Thyroid gland (tissue), 4 donors: ENCODE measurements at places on chromosomes 3 and 15. TPM values are rescaled to one million over a fixed set of nuclear protein-coding genes. Genes with fewer than 3 reads are reported as not detected.
A peak's percentile ranks its signal among the peaks of the same experiment; 100 is the strongest.

SLC2A2 gene
- not detected for total RNA-seq

GRCh38 chr3:21694506-21694905 lies 56.5 kb downstream of the ZNF385D start:
- H3K27me3 ChIP-seq: no peaks in the 10 kb centered on the region
- DNase-seq: no peak
- H3K36me3 ChIP-seq: no peaks in the 10 kb centered on the region

GRCh38 chr3:155161640-155162292 lies 81.6 kb downstream of the MME start:
- no peaks in the 10 kb centered on the region for H3K27me3 ChIP-seq
- no peak for DNase-seq
- no peaks in the 10 kb centered on the region for H3K36me3 ChIP-seq

CHL1 gene
- 3.1 TPM for total RNA-seq

DNA sequence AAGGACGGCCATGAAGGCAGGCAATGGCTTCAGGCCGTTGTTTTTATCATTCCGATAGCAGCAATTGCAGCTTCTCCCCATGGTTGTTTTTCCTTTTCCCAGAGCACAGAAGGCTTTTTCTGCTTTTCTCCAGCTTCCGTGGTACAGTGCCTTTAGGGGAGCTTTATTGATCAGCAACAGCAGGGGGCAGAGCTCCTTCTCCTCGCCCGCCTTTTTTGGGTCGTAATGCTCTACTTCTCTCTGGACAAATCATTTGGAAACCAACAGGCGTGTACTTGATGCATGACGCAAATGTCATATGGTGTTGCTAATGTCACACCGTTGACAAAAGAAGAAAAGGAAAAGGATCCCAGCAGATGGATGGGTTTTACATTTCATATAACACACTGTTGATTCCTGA lies 79.7 kb upstream of the SNRK start:
- no peaks in the 10 kb centered on the region for H3K27me3 ChIP-seq
- no peak overlapping the region for H3K4me3 ChIP-seq
- H3K4me1 ChIP-seq: no peaks in the 10 kb centered on the region
- no peaks in the 10 kb centered on the region for H3K36me3 ChIP-seq
- no peak overlapping the region for H3K27ac ChIP-seq
- no peak for DNase-seq

DNA sequence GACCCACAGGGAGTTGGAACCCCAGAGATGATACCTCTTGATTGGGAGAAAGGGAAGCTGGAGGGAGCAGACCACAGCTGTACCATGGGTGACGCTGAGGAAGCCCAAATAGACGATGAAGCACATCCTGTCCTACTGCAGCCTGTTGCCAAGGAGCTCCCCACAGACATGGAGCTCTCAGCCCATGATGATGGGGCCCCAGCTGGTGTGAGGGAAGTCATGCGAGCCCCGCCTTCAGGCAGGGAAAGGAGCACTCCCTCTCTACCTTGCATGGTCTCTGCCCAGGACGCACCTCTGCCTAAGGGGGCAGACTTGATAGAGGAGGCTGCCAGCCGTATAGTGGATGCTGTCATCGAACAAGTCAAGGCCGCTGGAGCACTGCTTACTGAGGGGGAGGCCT lies 201.1 kb downstream of the AKAP13 start:
- H3K27me3 ChIP-seq: no peaks in the 10 kb centered on the region
- peaks cover 71% of the 10 kb centered on the region for H3K4me1 ChIP-seq
- peaks cover 11% of the 10 kb centered on the region for H3K36me3 ChIP-seq
- peak overlapping the region; percentile 87 for H3K27ac ChIP-seq
- H3K4me3 ChIP-seq: no peak overlapping the region
- peak; percentile 28 for DNase-seq

GRCh38 chr3:160779040-160779439 lies 23.0 kb downstream of the PPM1L start:
- no peaks in the 10 kb centered on the region for H3K36me3 ChIP-seq
- H3K27me3 ChIP-seq: no peaks in the 10 kb centered on the region
- H3K4me3 ChIP-seq: no peak overlapping the region
- no peak overlapping the region for H3K27ac ChIP-seq

DNA sequence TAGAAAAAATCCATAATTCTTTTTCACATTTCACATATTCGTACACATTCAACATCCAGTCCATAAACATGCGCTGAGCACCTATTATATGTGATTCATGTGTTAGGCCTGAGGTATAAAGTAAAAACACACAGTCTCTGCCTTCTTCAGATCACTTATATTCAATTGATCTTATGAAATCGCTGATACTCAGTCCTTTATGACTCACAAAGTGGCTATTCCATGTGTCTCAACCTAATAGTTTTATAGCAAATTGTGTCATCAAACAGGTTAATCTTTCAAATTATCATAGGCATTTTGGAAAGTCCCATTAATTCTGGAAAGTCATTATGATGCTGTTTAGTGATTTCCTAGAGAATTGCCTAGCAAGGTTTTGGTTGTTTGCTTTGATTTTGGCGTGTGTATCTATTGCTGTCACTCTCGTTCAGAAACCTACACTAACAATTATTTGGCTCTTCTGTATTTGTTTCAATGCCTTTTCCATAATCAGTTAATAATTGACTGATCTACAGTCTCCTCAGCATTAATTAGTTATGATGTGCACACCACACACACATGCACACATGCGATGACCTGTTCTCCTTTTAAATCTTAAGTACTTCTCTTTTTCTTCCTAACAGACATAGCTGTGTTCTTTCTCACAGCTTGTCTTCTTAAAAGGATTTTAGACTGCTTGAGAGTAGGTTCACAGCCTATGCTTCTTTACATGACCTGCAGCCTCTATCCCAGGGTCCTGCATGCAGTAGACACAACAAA lies 353.1 kb downstream of the MECOM start:
- H3K27me3 ChIP-seq: no peaks in the 10 kb centered on the region
- no peak overlapping the region for H3K27ac ChIP-seq
- DNase-seq: no peak
- no peaks in the 10 kb centered on the region for H3K4me1 ChIP-seq
- H3K36me3 ChIP-seq: no peaks in the 10 kb centered on the region

DNA sequence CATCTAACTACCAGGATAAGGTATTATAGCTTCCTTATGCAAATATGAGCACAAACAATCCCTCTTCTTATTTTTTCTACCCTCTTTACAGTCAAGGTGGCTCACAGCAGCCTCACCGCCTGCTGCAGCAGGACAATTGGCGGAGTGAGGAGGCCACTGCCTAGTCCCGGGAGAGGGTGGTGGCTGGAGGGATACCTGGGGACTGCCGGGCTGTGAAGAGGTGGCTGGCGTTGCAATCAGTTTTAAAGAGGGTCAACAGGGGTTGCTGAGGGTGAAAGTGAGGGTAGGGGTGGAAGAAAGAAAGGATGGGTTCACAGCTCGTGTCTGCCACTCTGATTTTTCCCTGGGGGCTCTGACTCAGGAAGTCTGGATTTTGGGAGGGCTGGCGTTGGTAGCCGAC lies 105.1 kb upstream of the SLC6A6 start:
- H3K27me3 ChIP-seq: no peaks in the 10 kb centered on the region
- H3K4me1 ChIP-seq: peaks cover 7% of the 10 kb centered on the region
- no peaks in the 10 kb centered on the region for H3K36me3 ChIP-seq
- H3K4me3 ChIP-seq: no peak overlapping the region
- H3K27ac ChIP-seq: no peak overlapping the region

C3orf20 gene
- not detected for total RNA-seq

DNA sequence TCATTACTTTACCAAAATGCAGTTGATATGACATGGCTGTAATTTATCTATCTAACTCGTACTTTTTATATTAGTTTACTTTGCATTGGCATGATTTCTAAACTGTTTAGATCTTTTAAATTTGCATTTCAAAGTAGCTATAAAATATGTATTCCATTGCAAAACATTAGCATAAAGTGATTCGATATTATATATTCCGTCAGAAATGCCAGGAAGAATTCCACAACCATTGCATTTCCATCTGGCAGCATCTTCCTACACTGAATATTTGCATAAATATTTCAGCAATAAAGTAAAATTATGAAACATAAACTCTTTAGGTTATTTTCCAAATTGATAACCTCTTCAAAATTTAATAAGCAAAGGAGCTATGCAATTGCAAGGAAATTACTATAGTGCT lies 546.6 kb downstream of the MFSD1 start:
- no peak for DNase-seq
- no peaks in the 10 kb centered on the region for H3K27me3 ChIP-seq
- no peaks in the 10 kb centered on the region for H3K4me1 ChIP-seq

DNA sequence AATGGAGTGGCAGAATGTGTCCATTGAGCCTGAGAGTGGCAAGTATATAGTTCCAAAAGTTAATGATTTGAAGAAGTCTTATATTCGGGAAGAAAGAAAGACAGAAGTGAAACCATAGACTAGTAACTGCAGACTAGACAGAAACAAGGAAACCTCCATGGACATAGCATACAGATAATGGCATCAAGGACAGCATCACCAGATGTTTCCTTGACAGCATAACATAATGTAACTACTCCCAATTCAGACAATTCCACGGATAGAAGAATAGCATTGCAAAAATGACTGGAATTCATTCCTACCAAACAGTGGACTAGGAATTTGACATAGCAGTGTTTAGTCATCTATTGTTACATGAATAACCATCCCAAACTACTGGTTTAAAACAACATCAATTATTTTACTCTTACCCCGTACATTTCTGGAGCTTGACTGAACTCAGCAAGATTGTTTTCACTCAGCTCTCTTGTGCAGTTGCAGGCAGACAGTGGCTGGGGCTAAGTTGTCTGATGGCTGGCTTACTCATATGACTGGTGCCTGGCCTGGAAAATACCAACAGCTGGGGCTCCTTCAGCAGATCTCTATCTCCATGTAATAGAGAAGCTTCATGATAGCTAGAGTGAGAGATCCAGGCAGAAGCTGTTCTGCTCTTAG lies 109.7 kb upstream of the GADL1 start:
- DNase-seq: no peak
- no peak overlapping the region for H3K4me3 ChIP-seq
- H3K36me3 ChIP-seq: no peaks in the 10 kb centered on the region
- H3K27ac ChIP-seq: no peak overlapping the region
- no peaks in the 10 kb centered on the region for H3K27me3 ChIP-seq
- no peaks in the 10 kb centered on the region for H3K4me1 ChIP-seq

DNA sequence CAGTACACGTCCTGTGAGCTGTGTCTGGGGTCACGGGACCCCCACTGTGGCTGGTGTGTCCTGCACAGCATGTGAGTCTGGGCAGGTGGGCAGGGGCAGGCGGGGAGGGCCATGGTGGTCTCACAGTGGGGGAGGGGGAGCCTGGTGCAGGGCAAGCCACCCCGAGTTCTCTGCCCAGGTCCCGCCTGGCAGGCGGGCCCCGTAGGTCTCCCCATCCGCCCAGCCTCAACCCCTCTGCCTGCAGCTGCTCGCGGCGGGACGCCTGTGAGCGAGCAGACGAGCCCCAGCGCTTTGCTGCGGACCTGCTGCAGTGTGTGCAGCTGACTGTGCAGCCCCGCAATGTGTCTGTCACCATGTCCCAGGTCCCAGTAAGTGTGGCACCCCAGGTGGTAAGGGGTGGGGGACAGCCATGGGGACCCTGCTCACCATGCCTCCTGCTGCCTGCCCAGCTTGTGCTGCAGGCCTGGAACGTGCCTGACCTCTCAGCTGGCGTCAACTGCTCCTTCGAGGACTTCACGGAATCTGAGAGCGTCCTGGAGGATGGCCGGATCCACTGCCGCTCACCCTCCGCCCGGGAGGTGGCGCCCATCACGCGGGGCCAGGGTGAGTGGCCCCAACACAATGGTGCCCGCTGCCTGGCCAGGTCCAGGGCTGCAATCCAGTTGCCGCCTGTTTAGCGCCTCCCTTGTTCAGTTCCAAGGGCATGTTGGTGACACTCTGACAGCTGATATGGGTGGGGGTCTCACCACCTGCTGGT lies 21.9 kb downstream of the PLXNA1 start:
- no peak overlapping the region for H3K4me3 ChIP-seq
- no peak overlapping the region for H3K27ac ChIP-seq
- no peaks in the 10 kb centered on the region for H3K27me3 ChIP-seq
- peaks cover 16% of the 10 kb centered on the region for H3K4me1 ChIP-seq
- H3K36me3 ChIP-seq: no peaks in the 10 kb centered on the region

EBLN2 gene
- 9.3 TPM for total RNA-seq

PPIB gene
- 1,602 TPM for total RNA-seq

- H3K4me1 ChIP-seq: no peaks in the 10 kb centered on the region
- no peaks in the 10 kb centered on the region for H3K36me3 ChIP-seq
- H3K4me3 ChIP-seq: no peak overlapping the region
- H3K27ac ChIP-seq: no peak overlapping the region
These were observed 32.1 kb downstream of the BUB1B start for GRCh38 chr15:40192942-40193341.

- no peak overlapping the region for H3K27ac ChIP-seq
- no peaks in the 10 kb centered on the region for H3K4me1 ChIP-seq
- no peak for DNase-seq
- no peak overlapping the region for H3K4me3 ChIP-seq
- no peaks in the 10 kb centered on the region for H3K27me3 ChIP-seq
- no peaks in the 10 kb centered on the region for H3K36me3 ChIP-seq
These were observed 163.8 kb upstream of the CMC1 start for GRCh38 chr3:28077572-28077971.

DNA sequence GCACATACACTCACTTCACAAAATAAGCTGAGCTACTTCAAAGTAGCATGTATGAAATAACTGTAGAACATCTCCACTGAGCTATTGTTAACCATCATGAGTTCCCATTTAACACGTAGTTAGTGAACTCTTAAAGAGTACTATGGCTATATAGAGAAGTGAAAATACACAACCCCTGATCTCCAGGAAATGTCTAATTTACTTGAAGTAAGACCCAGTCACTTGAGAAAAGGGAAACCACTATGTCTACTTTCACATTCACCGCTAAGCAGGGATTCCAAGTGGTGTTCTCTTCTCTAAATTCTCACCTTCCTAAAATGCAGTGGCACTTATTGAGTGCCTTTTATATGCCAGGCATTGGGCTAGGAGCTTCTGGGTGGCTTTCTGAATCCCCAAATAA lies 35.0 kb upstream of the COLQ start:
- no peaks in the 10 kb centered on the region for H3K27me3 ChIP-seq
- H3K4me3 ChIP-seq: no peak overlapping the region
- no peaks in the 10 kb centered on the region for H3K36me3 ChIP-seq
- peaks cover 15% of the 10 kb centered on the region for H3K4me1 ChIP-seq

ACAN gene
- total RNA-seq: not detected

GRCh38 chr3:141853081-141853601 lies 23.3 kb upstream of the ATP1B3 start:
- no peak overlapping the region for H3K27ac ChIP-seq
- DNase-seq: no peak
- H3K27me3 ChIP-seq: no peaks in the 10 kb centered on the region
- no peaks in the 10 kb centered on the region for H3K36me3 ChIP-seq
- no peaks in the 10 kb centered on the region for H3K4me1 ChIP-seq
- no peak overlapping the region for H3K4me3 ChIP-seq

GRCh38 chr3:4687167-4687566 lies 194.0 kb downstream of the ITPR1 start:
- no peak overlapping the region for H3K4me3 ChIP-seq
- H3K27ac ChIP-seq: no peak overlapping the region
- H3K4me1 ChIP-seq: no peaks in the 10 kb centered on the region
- peaks cover 21% of the 10 kb centered on the region for H3K36me3 ChIP-seq
- DNase-seq: no peak

- H3K27ac ChIP-seq: no peak overlapping the region
- peaks cover 12% of the 10 kb centered on the region for H3K4me1 ChIP-seq
- no peak overlapping the region for H3K4me3 ChIP-seq
- H3K27me3 ChIP-seq: peaks cover 78% of the 10 kb centered on the region
- no peaks in the 10 kb centered on the region for H3K36me3 ChIP-seq
- no peak for DNase-seq
These were observed 721 bp upstream of the ZIC1 start for GRCh38 chr3:147408188-147409100.

MCTP2 gene
- 84.0 TPM for total RNA-seq
